ENCODE measurements at places on chromosomes 4 and X.

GRCh38 chrX:32896088-32896487, 315.3 kb downstream of the DMD start:
- no peak for DNase-seq

DNA sequence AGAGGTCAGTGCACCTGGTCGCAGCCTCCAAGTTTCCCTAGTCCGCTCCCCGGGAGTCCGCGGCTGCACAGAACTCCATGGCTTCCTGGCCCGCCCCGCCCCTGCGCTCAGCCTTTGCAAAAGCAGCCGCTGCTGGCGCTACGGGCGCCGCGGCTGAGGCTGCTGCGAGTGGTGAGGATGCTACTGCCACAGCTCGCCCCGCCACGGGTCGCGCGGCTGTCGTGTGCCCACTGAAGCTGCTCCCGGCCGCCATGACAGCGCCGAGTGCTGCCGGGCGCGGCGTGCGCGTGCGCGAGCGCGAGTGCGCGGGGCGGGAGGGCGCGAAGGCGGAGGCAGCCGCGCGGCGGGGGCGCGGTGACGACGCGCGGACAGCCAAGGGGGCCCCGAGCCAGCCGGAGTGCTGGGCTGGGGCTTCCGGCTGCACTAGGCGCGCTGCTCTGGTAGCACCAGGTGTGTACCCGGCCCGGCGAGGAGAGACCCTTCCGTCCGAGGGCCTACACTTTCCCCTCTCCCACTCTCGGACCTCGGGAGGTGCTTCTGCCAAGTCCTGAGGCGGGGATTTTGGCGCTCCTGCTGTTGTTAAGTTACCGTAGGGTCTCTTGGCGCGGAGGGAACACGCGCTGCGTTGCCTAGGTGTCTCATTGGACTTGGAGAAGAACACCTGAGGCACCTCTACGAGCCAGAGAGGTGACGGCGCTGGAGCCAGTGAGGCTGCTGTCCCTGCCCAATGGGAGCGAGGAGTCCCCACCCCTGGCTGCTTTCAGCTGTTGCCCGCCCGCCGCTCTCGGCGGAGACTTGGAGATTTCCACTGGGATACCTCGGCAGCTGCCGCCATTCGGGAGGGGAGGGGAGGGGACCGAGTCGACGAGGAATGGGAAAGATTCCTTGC, 619 bp upstream of the LRBA start:
- DNase-seq = peak; percentile 76

DNA sequence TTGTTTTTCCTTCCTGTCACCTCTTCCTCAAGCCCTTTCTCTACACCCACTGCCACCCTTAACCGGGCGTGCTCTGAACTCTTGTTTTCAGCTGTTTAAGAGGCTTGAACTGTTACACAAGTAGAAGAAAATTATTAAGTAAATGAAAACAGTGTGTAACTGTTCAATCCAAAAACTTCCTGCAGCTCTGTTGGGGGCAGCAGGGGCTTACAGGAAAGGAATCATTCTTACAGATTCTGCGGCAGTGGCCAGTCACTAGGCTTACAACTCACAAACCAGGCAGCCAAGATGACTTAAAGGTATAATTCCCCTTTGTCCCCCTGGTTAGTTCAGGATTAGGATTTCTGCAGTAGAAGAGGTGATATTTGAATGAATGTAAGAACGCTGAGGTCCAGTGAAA, 70.2 kb upstream of the ETNPPL start:
- DNase-seq = no peak

- DNase-seq = no peak
Measured at GRCh38 chrX:73447311-73447794, 500 bp downstream of the CDX4 start.

GRCh38 chr4:152803541-152803940, 23.8 kb downstream of the ARFIP1 start:
- no peak for DNase-seq

- DNase-seq = no peak
Measured at GRCh38 chrX:51641421-51642021, 22.8 kb upstream of the CENPVL3 start.

Data from stimulated activated CD4-positive, alpha-beta T cell treated with anti-CD3 and anti-CD28 coated beads, Interleukin-4, amount 100 ng/mL, for 48 hours (primary cell).